ENCODE measurements at places on chromosomes 1 and 21. TPM values are rescaled to one million over a fixed set of nuclear protein-coding genes. Genes with fewer than 3 reads are reported as not detected.

The SPRR2F gene
- total RNA-seq = 93.3 TPM

The RUNX3 gene
- 0.99 TPM for total RNA-seq

The RGS4 gene
- total RNA-seq = 6.6 TPM

The USH2A gene
- total RNA-seq = not detected

The SUSD4 gene
- 32.8 TPM for total RNA-seq

The RPE65 gene
- total RNA-seq = not detected

The TXNIP gene
- 335 TPM for total RNA-seq

The KCNJ9 gene
- not detected for total RNA-seq

The DENND2C gene
- 2.2 TPM for total RNA-seq

DNA sequence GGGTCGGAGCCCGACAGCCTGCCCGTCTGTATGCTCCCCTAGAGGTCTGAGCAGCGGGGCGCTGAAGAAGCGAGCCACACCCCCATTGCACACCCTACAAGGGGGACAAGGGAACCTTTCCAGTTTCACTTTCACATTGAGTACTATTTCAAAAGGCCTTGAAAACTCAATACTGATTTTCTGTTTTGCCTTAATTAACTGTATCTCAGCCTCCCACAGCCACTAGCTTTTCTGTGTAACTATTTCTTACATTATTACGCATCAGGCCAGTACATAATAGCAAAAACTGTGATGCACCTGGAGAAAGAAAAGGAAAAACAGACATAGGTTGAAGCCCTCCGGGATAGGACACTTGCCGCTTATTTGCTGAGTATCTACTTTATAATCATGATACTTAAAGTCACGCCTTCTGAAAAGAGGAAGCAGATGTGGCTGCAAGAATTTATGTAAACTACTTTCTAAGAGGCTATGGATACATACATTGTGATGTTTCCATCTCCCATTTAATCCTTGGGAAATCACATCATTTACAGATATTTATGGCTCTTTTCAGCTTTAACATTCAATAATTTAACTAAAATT, 1719.5 kb downstream of the MRPL39 start:
- DNase-seq = no peak
- no peak overlapping the region for H3K4me3 ChIP-seq
- no peaks in the 10 kb centered on the region for H3K4me1 ChIP-seq
- H3K27ac ChIP-seq = no peak overlapping the region
- H3K27me3 ChIP-seq = no peaks in the 10 kb centered on the region

DNA sequence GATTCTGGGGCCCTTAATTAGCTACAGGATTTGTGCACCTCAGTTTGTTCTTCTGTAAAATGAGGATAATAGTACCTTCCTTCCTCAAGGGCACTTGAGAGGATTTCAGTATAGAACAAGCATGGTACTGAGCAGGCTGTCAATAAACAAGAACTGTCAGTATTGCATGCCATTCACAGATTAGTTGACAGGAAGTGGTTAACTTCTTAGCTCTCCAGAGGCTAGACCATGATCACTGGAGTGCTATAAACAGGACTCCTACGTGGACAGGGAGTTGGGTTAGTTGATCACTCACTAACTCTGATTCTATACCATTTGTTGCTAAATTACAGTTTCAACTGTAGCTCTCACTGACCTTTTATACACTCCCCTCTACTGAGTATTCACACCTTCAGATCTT, 126.2 kb upstream of the DAB1 start:
- DNase-seq = no peak
- H3K4me1 ChIP-seq = no peaks in the 10 kb centered on the region
- H3K4me3 ChIP-seq = no peak overlapping the region
- no peak overlapping the region for H3K27ac ChIP-seq

DNA sequence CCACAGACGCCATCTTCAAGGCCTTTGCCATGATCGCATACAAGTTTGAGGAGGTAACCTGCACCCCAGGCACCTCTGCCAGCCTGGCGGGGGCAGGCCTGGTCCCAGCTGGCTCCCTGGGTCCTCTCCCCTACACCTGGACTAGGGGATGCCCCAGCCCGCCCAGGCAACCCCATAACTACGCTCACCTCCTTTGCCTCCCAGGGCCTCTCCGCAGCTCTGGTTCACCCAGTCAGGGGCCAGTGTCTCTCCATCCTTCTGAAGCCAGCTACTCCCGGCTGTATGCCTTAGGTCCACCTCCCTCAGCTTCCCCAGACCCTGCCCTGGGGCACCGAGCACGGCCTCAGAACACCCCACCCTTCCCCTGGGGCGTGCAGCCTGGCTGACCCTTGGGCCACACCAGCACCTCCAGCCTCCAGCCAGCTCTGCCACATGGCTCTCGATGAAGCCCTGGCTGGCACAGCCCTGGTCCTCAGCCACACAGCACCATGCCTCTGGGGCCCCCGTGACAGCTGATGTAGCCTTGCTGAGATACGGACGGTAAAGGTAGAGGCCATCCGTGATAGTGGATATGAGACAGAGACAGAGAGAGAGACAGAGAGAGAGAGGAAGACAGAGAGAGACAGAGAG, 80.4 kb upstream of the COL6A1 start:
- H3K36me3 ChIP-seq = no peaks in the 10 kb centered on the region
- no peaks in the 10 kb centered on the region for H3K4me1 ChIP-seq
- no peak overlapping the region for H3K4me3 ChIP-seq
- no peaks in the 10 kb centered on the region for H3K27me3 ChIP-seq
- H3K27ac ChIP-seq = no peak overlapping the region
- DNase-seq = no peak

DNA sequence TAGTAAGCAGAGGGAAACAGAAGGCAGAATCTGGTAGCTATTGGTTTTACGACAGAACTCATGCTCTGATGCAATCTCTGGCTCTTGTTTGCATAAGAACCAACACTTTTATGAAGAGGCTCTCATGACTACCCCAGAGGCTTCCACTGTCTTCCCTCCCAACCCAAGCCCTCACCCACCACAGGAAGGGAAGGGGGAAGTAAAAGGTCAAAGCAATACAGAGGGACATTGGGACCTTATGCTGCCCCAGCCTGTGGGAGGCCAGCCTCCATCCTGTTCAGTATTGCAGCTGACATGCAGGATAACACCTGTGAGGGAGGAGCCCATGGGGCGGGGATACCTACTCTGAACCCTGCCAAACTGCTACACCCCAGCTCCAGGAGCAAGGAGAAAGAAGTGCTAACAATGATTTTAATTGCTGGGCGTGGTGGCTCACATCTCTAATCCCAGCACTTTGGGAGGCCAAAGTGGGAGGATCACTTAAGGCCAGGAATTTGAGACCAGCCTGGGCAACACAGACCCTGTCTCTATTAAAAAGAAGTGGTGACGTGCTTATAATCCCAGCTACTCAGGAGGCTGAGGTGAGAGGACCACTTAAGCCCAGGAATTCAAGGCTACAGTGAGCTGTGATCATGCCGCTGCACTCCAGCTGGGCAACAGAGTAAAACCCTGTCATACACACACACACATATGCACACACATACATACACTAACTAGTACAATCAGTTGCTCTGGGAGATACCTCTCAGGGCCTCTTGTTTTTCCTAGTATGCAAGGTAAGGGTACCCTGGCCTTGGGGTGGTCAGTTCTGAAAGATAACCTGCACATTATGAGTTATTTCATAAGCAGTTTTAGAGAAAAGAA, 9.5 kb downstream of the MR1 start:
- no peaks in the 10 kb centered on the region for H3K27me3 ChIP-seq
- no peak for DNase-seq
- peaks cover 2% of the 10 kb centered on the region for H3K4me1 ChIP-seq
- no peak overlapping the region for H3K27ac ChIP-seq

- no peaks in the 10 kb centered on the region for H3K4me1 ChIP-seq
- H3K4me3 ChIP-seq = no peak overlapping the region
- no peaks in the 10 kb centered on the region for H3K27me3 ChIP-seq
These were observed 115.9 kb upstream of the NEK7 start for GRCh38 chr1:198040880-198041279.

GRCh38 chr1:228405200-228405978, 1.2 kb downstream of the TRIM11 start:
- no peaks in the 10 kb centered on the region for H3K36me3 ChIP-seq
- no peaks in the 10 kb centered on the region for H3K27me3 ChIP-seq
- H3K27ac ChIP-seq = no peak overlapping the region
- H3K4me3 ChIP-seq = peak overlapping the region; percentile 77

GRCh38 chr1:106080608-106081325, 975.7 kb upstream of the PRMT6 start:
- no peaks in the 10 kb centered on the region for H3K36me3 ChIP-seq
- H3K27me3 ChIP-seq = no peaks in the 10 kb centered on the region
- H3K4me1 ChIP-seq = no peaks in the 10 kb centered on the region
- no peak overlapping the region for H3K27ac ChIP-seq

GRCh38 chr1:111621050-111621449, 1.5 kb downstream of the RAP1A start:
- DNase-seq = no peak
- H3K36me3 ChIP-seq = no peaks in the 10 kb centered on the region
- H3K4me1 ChIP-seq = peaks cover 13% of the 10 kb centered on the region
- peak overlapping the region; percentile 98 for H3K4me3 ChIP-seq
- H3K27me3 ChIP-seq = no peaks in the 10 kb centered on the region

- no peaks in the 10 kb centered on the region for H3K36me3 ChIP-seq
- H3K4me3 ChIP-seq = no peak overlapping the region
- H3K27ac ChIP-seq = no peak overlapping the region
- H3K4me1 ChIP-seq = peaks cover 7% of the 10 kb centered on the region
- H3K27me3 ChIP-seq = no peaks in the 10 kb centered on the region
- DNase-seq = no peak
These were observed 66.2 kb downstream of the TEX35 start for GRCh38 chr1:178579095-178579494.

GRCh38 chr21:35138665-35139381, 89.7 kb upstream of the RUNX1 start:
- H3K36me3 ChIP-seq = no peaks in the 10 kb centered on the region
- no peak overlapping the region for H3K4me3 ChIP-seq
- no peak for DNase-seq
- H3K27ac ChIP-seq = no peak overlapping the region
- H3K4me1 ChIP-seq = no peaks in the 10 kb centered on the region

- no peak overlapping the region for H3K27ac ChIP-seq
- no peaks in the 10 kb centered on the region for H3K27me3 ChIP-seq
- DNase-seq = no peak
These were observed 34.8 kb downstream of the LIN9 start for GRCh38 chr1:226274138-226274537.

GRCh38 chr1:19423130-19423529, 62.2 kb downstream of the CAPZB start:
- no peaks in the 10 kb centered on the region for H3K36me3 ChIP-seq
- H3K27ac ChIP-seq = peak overlapping the region; percentile 41
- no peak for DNase-seq

- no peak overlapping the region for H3K4me3 ChIP-seq
- H3K27me3 ChIP-seq = no peaks in the 10 kb centered on the region
- no peak for DNase-seq
- peaks cover 2% of the 10 kb centered on the region for H3K4me1 ChIP-seq
- no peaks in the 10 kb centered on the region for H3K36me3 ChIP-seq
- no peak overlapping the region for H3K27ac ChIP-seq
These were observed 86.4 kb downstream of the RGL1 start for GRCh38 chr1:183891158-183891856.

- no peaks in the 10 kb centered on the region for H3K4me1 ChIP-seq
- no peak overlapping the region for H3K4me3 ChIP-seq
- no peak overlapping the region for H3K27ac ChIP-seq
- H3K36me3 ChIP-seq = no peaks in the 10 kb centered on the region
These were observed 1030.0 kb downstream of the MRPL39 start for GRCh38 chr21:24577301-24577700.

- no peak for DNase-seq
- H3K4me1 ChIP-seq = no peaks in the 10 kb centered on the region
- no peaks in the 10 kb centered on the region for H3K36me3 ChIP-seq
- H3K27me3 ChIP-seq = no peaks in the 10 kb centered on the region
- H3K27ac ChIP-seq = no peak overlapping the region
These were observed 64.2 kb upstream of the CYYR1 start for GRCh38 chr21:26637201-26637745.

GRCh38 chr1:156128654-156129597, 14.4 kb downstream of the LMNA start:
- H3K4me3 ChIP-seq = peak overlapping the region; percentile 17
- H3K4me1 ChIP-seq = peaks cover 44% of the 10 kb centered on the region
- no peaks in the 10 kb centered on the region for H3K36me3 ChIP-seq
- peak; percentile 83 for DNase-seq

DNA sequence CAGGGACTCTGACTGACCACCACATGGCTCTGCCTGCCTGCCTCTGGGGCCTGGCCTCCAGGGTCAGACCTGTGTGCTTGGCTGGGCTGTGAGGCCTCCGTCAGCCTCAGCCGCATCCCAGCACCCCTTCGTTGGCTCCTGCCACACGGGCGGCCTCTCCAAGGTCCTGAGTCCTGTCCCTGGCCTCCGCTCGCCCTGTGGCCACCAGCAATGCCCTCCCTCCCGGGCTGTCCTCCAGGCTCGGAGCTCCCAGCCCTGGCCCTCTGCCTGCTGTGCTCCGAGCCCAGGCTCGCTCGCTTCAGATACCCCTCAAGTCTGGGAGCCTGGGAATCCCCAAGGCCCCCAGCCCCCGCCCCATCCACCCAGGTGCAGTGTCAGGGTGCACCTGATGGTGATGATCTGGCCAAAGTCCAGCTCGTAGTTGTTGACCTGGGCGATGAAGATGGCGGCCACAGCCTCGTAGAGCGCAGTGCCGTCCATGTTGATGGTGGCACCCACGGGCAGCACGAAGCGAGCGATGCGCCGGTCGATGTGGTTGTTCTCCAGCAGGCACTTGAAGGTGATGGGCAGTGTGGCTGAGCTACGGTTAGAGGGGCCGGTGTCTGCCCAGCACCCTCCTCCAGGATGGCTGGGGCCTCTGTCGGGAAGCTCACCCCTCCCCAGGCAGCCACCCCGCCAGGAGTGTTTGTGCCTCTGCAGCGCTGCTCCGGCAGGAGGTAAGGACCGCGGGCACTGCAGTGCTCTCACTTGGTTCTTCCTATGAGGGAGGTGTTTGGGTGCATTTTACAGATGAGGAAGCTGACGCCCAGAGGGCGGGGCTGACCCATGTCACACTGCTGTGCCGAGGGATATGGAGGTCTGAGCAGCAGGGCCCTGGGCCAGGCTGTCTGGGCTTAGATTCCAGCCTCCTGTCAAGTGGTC, 28.5 kb downstream of the PODN start:
- peaks cover 4% of the 10 kb centered on the region for H3K4me1 ChIP-seq
- H3K36me3 ChIP-seq = no peaks in the 10 kb centered on the region
- no peaks in the 10 kb centered on the region for H3K27me3 ChIP-seq
- no peak overlapping the region for H3K4me3 ChIP-seq

DNA sequence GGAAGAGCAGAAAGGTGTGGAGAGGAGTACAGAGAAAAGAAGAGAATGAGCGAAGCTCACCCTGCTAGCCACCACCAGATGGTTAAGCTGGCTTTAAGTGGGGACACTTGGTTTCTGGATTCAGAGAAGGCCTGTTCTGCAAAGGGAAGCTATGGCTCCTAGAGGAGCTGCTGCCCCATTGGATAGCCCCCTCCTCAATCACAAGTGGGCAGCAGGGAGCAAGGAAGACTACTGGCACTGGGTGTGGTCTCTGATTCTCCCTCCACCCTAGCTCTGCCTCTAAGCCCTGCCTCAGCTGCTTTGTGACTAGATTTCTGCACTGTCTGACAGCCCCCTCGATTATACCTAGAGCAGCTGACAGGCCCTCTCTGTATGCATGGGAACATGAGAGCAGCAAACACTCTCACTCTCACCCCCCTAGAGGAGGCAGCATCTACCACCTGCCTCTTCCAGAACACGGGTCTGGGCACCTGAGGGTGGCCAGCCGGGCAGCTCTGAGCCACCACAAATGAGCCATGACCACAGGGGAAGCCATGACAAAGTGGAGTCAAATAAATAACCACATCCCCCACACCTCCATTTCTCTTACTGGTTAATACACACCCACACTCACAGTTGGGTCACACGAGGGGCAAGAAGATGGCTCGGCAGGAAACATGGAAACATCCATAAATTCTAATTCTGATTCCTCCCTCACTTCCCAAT, 13.6 kb downstream of the PLEKHA6 start:
- no peak overlapping the region for H3K4me3 ChIP-seq
- H3K36me3 ChIP-seq = no peaks in the 10 kb centered on the region
- peaks cover 13% of the 10 kb centered on the region for H3K4me1 ChIP-seq
- no peak overlapping the region for H3K27ac ChIP-seq
- H3K27me3 ChIP-seq = no peaks in the 10 kb centered on the region
